ENCODE measurements at places on chromosomes 13 and 19. TPM values are rescaled to one million over a fixed set of nuclear protein-coding genes. Genes with fewer than 3 reads are reported as not detected.

- no peak overlapping the region for H3K4me3 ChIP-seq
- no peaks in the 10 kb centered on the region for H3K4me1 ChIP-seq
- no peaks in the 10 kb centered on the region for H3K27me3 ChIP-seq
- H3K27ac ChIP-seq = no peak overlapping the region
- no peaks in the 10 kb centered on the region for H3K36me3 ChIP-seq
Measured at GRCh38 chr13:105538346-105538745, 997.1 kb downstream of the EFNB2 start.

DNA sequence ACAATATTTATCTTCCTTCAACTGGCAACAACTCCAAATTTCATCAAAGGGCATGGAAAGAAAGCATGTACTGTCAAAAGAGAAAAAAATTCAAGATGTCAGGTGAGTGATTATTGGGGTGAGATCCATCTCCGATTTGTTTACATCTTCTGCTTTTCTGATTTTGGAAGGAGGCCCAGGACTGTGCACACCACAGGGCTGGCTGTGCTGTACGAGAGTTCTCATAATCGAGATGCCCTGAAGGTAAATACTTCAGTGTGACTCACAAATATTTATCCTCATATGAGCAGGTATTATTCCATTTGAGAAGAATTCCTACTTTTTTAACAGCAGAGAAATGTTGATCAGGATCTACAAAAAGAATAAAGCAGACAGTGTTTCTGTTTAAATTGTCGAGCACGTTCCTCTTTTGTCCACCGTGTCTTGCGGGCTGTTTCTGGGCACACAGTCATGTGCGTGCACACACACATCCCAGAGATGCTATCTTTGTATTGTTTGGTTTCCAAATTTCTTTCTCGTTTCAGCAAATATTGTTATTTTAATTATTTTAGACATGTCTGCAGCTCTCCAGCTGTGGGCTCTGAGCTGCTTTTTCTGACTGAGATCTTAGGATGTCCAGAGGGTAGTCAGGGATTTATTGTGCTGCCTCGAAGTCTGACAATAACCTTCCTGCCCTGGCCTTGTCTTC, 103.8 kb downstream of the KL start:
- H3K27ac ChIP-seq = peak overlapping the region; percentile 98
- H3K27me3 ChIP-seq = no peaks in the 10 kb centered on the region
- DNase-seq = peak; percentile 62
- peaks cover 65% of the 10 kb centered on the region for H3K4me1 ChIP-seq
- peak overlapping the region; percentile 32 for H3K4me3 ChIP-seq

DNA sequence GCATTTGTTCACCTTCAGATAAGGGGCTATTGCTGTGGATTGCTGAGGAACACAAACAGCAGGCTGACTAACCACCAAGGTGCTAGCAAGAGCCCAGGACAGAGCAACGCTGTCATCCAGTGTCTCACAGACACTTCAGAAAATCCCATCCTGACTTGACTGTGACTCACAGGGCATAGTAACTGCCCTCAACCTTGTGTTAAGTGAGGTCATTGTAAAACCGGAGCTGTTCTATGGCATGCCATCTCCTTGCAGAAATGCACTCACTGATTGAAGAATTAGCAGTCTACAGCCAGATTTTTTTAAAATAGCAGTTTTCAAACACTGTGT, 51.1 kb downstream of the TNFRSF19 start:
- no peak overlapping the region for H3K4me3 ChIP-seq
- no peak for DNase-seq
- H3K4me1 ChIP-seq = no peaks in the 10 kb centered on the region
- no peaks in the 10 kb centered on the region for H3K36me3 ChIP-seq
- no peak overlapping the region for H3K27ac ChIP-seq
- H3K27me3 ChIP-seq = no peaks in the 10 kb centered on the region

- no peaks in the 10 kb centered on the region for H3K27me3 ChIP-seq
- H3K36me3 ChIP-seq = no peaks in the 10 kb centered on the region
- no peak overlapping the region for H3K4me3 ChIP-seq
Measured at GRCh38 chr13:84126671-84127171, 244.4 kb upstream of the SLITRK1 start.

The RNF225 gene
- total RNA-seq = 0.61 TPM

GRCh38 chr19:32662186-32662585, 12.8 kb downstream of the ANKRD27 start:
- no peak for DNase-seq
- 0 out of 2 replicates have a peak, but pooled peaks cover 3% of the 10 kb centered on the region for H3K36me3 ChIP-seq
- H3K27ac ChIP-seq = no peak overlapping the region
- H3K27me3 ChIP-seq = no peaks in the 10 kb centered on the region
- H3K4me3 ChIP-seq = no peak overlapping the region

DNA sequence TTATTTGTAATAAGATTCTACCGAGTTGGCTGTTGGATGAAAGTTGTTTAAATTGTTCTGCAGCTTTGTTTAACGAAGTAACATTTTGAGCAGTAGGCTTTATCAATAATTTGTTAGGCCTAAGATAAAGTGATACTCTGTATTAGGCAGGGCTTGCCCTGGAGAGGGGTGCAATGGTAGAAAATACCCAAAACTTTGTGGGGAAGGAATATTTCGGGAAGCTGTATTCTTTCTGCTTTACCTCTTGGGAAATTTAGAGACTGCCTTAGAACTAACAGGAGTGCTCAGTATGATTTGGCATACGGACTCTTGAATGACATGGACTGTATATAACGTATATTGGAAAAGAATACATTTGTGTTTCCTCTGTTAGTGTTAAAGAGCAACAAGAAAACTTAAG, 2.5 kb downstream of the PDS5B start:
- H3K36me3 ChIP-seq = 0 out of 2 replicates have a peak, but pooled peaks cover 9% of the 10 kb centered on the region
- peak overlapping the region; percentile 66 for H3K27ac ChIP-seq

- no peaks in the 10 kb centered on the region for H3K27me3 ChIP-seq
- H3K36me3 ChIP-seq = no peaks in the 10 kb centered on the region
- no peak overlapping the region for H3K4me3 ChIP-seq
- H3K4me1 ChIP-seq = peaks cover 26% of the 10 kb centered on the region
- DNase-seq = no peak
Measured at GRCh38 chr19:44597131-44597491, 16.3 kb upstream of the IGSF23 start.

The TMEM145 gene
- 1.2 TPM for total RNA-seq

The KLK14 gene
- total RNA-seq = 0.35 TPM
